RWPE2 (cell line): ENCODE measurements at places on chromosomes 6 and 20.

GRCh38 chr6:140708441-140708840 lies 1334.0 kb upstream of the CITED2 start:
- DNase-seq = no peak

GRCh38 chr6:67629258-67629657 lies 1005.8 kb upstream of the ADGRB3 start:
- DNase-seq = no peak

GRCh38 chr20:10190456-10190855 lies 28.2 kb upstream of the SNAP25 start:
- DNase-seq = no peak

GRCh38 chr20:23039136-23039875 lies 4.2 kb downstream of the SSTR4 start:
- DNase-seq = no peak

DNA sequence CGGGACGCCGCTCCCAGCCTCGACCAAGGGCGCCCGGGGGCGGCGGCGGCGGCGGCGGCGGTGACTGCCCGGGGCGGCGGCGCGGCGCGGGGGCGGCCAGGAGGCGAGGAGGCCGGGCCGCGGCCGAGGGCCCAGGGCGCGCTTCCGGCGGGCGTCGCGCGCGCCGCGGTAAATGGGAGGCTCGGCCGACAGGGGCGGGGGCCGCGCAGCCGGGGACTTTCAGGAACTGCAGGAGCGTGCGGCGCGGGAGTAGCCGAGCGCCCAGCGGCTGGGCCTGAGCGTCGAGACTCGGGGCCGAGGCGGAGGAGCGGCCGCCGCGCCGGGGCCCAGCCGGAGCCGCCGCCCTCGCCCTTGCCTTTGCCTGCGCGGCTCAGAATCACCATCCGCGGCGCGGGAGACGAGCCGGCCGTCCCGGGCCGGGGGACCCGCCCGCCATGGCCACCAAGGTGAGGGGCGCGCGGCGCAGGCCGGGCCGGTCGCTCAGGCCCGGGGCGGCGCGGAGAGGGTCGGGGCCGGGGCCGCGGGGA lies at the start of gene SNX9:
Gene SNX9 (plus strand): TSS at position 246 of the 527 bp plus-strand sequence. CDS start 189 bp downstream, at position 435.
- peak; percentile 72 for DNase-seq

DNA sequence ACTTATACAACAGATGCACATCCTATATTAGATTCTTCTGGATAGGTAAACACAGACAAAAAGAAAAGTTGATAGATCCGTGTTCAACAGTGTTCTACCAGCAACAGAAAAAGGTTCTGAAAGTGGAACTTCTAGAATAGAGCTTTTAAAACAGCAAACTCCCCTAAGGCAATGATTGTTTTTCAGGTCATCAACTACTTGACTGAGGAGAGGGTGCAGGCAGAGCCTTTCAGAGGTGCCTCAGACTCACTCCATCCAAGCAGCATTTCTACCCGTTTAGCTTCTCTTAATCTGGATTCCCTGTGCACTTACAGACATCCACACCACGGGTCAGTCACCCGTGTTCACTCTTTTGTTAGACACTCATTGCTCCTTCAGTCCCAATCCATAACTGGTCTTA lies 28.9 kb downstream of the FYN start:
- no peak for DNase-seq
